ENCODE measurements at places on chromosomes 12 and 14. TPM values are rescaled to one million over a fixed set of nuclear protein-coding genes. Genes with fewer than 3 reads are reported as not detected.

GRCh38 chr14:105660816-105661531, 134.6 kb downstream of the TMEM121 start:
- no peak for DNase-seq

- DNase-seq: no peak
Observed at GRCh38 chr12:6925540-6926279, 2.0 kb upstream of the ATN1 start.

Gene IL23A
- 26.1 TPM for total RNA-seq

Gene PARP11
- total RNA-seq: 3.6 TPM

Gene RNASE7
- total RNA-seq: 0.86 TPM

Gene AMHR2
- total RNA-seq: not detected

- no peak for DNase-seq
Observed at GRCh38 chr12:27705263-27705662, 5.4 kb upstream of the MRPS35 start.

GRCh38 chr12:110929818-110930217, 9.4 kb upstream of the MYL2 start:
- no peak for DNase-seq

- no peak for DNase-seq
Observed at GRCh38 chr12:3597526-3598210, 106.7 kb downstream of the PRMT8 start.

- no peak for DNase-seq
Observed at GRCh38 chr12:464484-465267, 4.9 kb downstream of the B4GALNT3 start.

DNA sequence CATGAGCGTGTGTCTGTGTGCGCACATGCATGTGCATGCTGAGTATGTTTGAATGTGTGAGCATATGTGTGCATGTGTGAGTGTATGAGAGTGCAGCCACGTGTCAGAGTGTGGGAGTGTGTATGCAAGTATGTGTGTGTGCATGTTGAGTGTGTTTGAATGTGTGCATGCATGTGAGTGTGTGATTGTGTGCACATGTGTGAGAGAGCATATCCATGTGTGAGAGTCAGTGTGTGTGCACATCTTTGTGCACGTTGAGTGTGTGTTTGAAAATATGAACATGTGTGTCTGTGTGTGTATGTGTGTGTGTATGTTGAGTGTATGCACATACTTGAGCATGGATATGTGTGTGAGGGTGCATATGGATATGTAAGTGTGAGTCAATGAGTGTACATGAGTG, 730.8 kb downstream of the VRK1 start:
- no peak for DNase-seq

Gene FIGNL2
- total RNA-seq: 3.7 TPM

Gene GPX2
- not detected for total RNA-seq

GRCh38 chr14:33596211-33597080, 354.4 kb downstream of the EGLN3 start:
- no peak for DNase-seq

- DNase-seq: no peak
Observed at GRCh38 chr12:79925492-79925891, 9.4 kb downstream of the PPP1R12A start.

GRCh38 chr12:106814714-106815113, 40.2 kb downstream of the RIC8B start:
- no peak for DNase-seq

Gene TEX22
- total RNA-seq: not detected

Gene TAS2R7
- total RNA-seq: not detected
